Myocyte (in vitro differentiated cells): ENCODE measurements at places on chromosomes 2 and 18. TPM values are rescaled to one million over a fixed set of nuclear protein-coding genes. Genes with fewer than 3 reads are reported as not detected.

LOXL3 gene
- 3.4 and 5.7 TPM in 2 replicates for total RNA-seq

HOXD13 gene
- not detected in 2 replicates for total RNA-seq

KIF5C gene
- total RNA-seq, result 0.03 and 0.16 TPM in 2 replicates

COL6A3 gene
- total RNA-seq, result 9.0 and 9.1 TPM in 2 replicates

AAK1 gene
- 28.3 and 39.0 TPM in 2 replicates for total RNA-seq

ZNF892 gene
- 4.5 and 5.9 TPM in 2 replicates for total RNA-seq

ACMSD gene
- not detected in 2 replicates for total RNA-seq

AQP12A gene
- not detected in 2 replicates for total RNA-seq

TANK gene
- 73.2 and 74.6 TPM in 2 replicates for total RNA-seq

TMEM247 gene
- not detected in 2 replicates for total RNA-seq

GKN2 gene
- total RNA-seq, result not detected in 2 replicates

DNA sequence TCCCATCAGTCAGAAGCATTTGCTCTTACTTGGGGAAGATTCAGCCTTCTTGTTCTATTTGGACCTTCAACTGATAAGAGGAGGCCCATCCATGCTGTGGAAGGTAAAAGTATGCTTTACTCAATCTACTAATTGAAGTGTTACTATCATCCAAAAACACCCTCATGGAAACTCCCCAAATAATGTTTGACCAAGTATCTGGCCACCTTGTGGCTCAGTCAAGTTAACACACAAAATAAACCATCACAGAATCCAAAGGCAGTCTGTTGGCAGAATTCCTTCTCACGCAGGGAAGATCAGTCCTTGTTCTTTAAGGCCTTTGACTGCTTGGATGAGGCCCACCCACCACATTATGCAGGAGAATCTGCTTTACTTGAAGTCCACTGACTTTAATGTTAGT, 531.2 kb upstream of the SMIM21 start:
- no peak for DNase-seq

DNA sequence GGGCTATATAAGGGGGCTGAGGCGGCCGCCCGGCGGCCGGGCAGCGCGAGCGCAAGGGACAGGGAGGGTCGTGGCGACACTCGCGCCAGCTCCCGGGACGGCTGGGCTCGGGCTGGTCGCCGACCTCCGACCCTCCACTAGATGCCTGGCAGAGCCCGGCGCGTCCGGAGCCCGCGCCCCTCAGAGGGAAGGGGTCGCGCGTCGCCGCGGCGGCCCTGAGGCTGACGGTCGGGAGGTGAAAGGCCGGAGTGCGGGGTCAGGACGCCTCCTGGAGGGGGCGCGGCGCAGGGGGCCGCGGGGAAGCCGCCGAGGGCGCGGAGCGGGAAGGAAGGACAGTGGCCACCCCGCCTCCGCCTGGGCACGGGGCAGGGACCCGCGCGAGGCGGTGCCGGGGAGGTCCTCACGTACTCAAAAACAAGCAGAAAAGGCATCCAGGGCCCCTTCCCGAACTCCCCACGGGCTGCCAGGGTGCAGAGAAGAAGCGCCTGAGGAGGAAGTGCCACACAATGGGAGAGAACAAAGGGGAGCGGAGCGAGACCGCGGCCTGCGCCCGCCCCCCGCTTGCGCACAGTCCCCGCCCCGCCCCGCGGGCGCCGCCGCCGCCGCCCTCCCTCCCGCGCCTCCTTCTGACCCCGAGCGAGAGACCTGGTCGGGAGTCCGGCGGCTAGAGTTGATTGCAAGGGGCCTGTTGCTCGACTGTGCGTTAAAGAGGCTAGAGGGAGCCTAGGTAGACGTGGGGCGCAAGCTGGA, 776 bp upstream of the KLF7 start:
- peak; percentile 86 for DNase-seq

DNA sequence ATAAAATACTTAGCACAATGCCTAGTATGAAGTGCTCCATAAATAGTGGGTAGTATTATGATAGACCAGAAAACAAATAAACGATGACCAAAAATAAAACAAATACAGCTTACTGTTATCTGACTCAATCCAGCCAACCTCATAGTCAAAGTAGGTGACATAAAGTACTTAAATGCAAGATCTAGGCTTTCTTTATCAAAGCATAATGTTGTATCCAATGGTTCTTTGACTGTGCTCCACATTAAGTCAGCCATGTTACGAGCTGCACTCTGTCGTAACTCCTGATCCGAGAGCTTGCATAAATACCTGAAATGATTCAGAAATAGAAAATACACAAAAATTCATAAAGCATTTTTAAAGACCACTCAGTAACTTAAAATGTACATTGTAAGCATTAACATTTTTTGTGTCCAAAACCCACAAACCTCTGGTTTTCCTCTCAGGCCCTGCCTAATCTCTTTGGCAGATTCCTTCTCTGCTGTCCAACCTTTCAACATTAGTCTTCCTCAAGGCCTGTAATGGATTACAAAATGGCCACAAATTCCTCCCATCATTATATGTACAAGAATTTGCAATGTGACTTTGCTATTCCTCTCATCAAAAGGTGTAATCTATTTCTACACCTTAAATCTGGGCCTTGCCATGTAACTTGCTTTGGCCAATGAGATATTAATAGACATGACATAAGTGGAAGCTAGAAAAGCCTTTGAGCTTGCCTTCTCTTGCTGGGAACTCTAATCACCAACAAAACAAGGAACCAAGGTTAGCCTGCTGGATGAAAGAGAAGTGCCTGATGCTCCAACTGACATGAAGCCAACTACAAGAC, 90.6 kb downstream of the USP34 start:
- DNase-seq, result peak; percentile 65

GRCh38 chr18:58541789-58542425, 87.0 kb downstream of the ALPK2 start:
- peak; percentile 88 for DNase-seq

- peak; percentile 32 for DNase-seq
These were observed 12.9 kb upstream of the NCKAP5 start for GRCh38 chr2:133581010-133581760.

DNA sequence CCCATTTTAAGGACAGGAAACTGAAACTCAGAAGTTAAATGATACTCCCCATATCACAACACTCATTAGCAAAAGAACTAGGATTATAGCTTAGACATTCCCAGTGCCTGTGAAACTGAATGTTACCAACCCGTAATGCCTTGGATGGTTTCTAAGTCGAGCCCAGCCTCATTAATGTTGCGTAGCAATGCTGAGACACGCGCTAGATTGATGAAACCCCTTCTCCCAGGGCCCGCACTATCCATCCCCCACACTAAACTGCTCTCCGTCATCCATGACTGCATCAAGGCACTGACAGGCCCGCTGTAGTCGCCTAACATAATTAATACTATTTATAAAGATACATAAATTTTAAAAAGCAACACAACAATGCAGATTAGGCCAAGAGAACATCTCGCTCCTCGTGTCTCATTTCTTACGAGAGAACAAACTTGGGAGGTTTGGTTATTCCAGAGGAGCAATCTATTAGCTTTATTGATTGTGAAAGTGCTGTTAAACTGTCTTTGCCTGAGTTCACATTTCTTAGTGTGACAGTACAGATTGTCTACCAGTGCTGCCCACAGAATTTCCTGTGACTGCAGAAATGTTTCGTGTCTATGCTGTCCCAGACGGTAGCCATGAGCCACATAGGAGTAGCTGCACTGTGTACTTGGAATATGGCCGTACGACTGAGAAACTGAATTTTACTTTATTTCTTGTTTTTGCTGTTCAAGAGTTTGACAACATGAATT, 312.2 kb upstream of the RAB12 start:
- no peak for DNase-seq

DNA sequence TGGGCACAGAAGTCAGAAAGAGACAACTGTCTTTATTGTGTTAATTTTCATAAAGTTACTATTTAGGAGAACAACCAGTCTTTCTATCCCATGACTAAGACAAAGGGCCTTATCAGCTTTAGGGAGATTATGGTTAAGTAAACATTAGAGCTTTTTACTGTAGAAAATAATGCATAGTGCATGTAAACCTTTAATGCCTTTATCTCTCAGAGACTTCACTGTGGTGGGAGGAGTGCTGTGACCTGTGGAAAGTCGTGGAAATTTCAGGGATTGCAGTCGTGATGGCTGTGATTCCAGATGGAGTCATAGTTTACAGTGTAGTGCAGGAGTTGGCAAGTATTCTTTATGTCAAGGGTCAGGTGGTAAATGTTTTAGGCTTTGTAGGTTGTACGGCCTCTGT, 15.8 kb downstream of the ZNF236 start:
- no peak for DNase-seq

GRCh38 chr2:53510401-53510800, 257.2 kb upstream of the CHAC2 start:
- DNase-seq, result no peak

DNA sequence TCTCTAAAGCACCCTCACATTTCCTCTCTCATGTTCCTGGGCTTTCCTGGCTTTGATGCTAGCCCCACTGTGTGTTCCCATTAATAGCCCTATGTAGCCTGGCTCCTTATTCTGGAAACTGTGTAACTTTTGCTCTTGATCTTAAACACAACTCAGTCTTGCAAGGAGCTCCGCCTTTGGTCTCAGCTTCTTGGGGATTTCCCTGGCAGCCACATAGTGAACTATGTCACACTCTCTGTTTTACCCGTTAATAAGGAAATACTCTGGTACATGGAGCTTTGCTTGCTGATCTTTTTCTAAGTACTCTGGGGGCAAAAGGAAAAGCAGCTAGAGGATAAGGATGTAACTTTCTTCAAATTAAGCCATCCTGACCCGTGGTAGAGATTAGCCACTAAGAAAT, 259.3 kb downstream of the NEDD4L start:
- no peak for DNase-seq

- DNase-seq, result no peak
These were observed 148.6 kb upstream of the PKDCC start for GRCh38 chr2:41899189-41899588.

DNA sequence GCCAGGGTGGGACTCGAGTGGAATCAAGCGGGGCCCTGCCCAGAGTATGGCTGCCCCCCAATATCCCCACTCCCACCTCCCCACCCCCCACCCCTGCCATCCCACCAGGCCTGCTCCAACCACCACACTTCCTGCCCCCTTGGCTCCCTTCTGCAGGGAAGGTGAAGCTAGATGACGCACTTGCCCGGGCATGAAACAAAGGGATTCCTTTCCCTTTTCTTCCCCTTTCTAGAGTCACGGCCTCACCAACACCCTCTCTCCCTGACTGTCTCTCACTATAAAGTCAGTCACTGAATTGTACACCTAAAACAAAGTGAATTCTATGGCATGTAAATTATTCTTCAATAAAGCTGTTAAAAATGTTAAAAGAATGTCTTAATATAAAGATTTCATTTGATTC, 16.0 kb downstream of the ZBTB7C start:
- no peak for DNase-seq

GRCh38 chr2:42659609-42660008, 91.2 kb downstream of the MTA3 start:
- DNase-seq, result peak; percentile 36

DNA sequence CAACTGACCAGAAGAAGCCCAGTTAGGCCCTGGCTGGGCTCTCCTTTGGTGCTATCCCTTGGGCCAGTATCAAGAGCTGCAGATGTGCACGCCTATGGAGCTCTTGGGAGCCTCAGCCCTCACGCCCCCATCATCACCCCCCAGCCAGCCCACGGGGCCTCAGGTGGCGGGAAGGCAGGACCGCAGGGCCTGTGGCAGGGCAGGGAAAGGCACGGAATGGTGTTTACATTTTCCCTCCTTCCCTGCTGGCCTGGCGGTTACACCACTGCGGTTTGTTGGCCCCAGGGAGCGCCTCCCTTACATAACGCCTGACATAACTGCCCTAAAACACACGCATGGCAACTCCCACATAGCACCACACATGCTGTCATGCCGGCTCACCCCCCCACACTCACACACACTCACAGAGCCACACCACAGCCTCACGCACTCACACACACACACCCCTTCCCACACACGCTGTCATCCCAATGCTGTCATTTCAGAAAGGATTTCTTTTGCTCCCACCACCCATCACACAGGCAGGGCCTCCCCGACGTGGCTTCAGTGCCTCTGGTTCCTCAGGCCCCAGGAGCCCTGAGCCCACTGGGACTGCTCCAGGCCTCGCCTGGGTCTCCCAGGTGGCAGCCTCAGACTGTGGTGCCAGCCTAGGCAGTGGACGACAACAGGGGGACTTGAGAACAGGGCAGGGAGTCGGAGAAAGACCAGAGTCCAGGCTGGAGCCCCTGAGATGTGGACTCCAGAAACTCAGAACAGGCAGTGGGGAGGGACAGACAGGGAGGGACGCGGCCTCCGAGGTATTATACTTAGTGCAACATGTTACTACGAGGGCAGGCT, 15.7 kb downstream of the ZFP36L2 start:
- DNase-seq, result no peak
